ENCODE measurements at places on chromosomes 3 and 15. TPM values are rescaled to one million over a fixed set of nuclear protein-coding genes. Genes with fewer than 3 reads are reported as not detected.

CCR3 gene
- 0.15 TPM for polyA plus RNA-seq

- DNase-seq, result no peak
Observed at GRCh38 chr3:120908795-120909601, 993 bp downstream of the STXBP5L start.

SCN11A gene
- polyA plus RNA-seq, result 1.1 TPM

- DNase-seq, result peak; percentile 26
Observed at GRCh38 chr3:71579935-71580406, 3.6 kb downstream of the FOXP1 start.

DNA sequence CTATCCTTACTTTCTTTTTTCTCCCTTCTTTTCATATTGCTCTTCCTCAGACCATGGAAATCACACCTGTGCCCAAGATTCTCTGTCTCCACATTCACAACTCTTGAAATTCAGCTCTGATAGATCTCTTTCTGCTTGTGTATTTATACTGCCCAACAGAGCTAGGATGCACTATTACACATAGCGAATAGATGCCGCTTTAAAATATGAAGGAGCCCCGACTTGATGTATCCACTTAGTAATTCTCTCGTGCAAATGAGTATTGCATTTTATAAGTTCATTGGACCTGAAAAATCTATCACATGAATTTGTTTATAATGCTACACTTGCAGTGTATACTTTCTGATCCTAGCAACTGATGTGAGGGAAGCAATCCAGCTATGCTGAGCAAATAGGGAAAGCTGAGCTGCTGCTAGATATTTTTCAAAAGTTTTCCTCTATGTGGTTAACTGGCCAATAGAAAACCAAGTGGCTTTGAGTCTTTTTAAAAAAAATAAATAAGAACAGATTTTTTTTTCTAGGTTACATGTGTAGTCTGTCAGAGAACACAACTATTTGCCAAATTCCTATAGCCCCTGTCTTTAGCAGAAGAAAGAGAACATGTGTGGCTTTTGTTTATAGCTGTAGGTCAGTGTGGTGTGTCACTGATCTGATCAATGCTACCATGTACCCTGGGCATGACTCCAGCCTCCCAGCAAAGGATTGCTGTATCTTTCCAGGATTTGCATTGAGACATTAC lies 64.3 kb upstream of the LEKR1 start:
- DNase-seq, result no peak

Measured in large intestine (tissue), 12 donors.